Kidney capillary endothelial cell (primary cell): ENCODE measurements at places on chromosomes 3 and 15.

DNA sequence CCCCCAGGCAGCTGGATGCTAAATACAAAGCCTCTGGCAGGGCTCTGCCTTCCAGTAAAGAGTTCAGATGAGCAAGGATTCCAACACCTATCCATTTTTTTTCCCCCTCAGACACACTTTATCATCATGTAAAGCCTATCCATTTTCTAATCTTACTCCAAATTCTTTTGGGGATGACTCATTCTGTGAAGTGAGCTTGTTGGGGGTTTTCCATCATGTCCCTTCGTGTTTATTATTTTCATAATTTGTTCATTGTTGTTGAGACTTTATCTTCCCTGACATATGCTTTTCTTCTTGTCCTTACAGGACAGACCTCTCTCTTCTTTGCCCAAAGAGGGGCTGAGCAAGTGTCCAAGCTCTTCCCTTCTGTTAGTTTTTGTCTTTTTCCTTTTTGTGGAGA lies 34.7 kb upstream of the SH3BP5 start:
- no peak for DNase-seq

GRCh38 chr3:33732394-33732793 lies 14.3 kb upstream of the CLASP2 start:
- DNase-seq: no peak

DNA sequence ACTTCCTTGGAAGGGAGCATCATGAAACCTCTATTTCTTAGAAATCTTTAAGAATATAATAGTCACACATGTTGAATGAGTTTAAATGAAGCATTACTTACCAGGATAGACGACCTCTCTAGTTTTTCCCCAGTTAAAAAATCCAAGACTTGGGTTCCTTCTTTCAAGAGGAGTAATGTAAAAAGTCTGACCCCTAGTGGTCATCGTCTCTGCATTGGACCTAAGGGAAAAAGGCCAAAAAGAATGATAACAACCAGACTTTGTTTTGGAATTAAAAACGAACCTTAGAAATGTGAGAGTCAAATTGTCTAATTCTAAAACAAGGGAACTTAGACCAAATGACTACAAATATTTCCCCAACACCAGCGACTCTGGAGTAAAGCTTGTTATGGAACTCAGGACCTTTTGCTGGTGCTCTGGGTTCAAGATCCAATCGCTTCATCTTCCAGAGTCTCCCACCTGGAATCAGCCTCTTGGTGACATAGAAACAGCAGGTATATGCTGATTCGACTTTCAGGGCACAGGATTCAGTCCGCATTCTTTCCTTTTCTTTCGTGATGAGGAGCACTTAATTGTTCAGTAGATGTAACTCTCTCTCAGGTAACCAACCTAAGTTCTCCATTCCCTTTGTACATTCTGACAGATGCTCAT lies 214.8 kb upstream of the TPRG1 start:
- DNase-seq: no peak

DNA sequence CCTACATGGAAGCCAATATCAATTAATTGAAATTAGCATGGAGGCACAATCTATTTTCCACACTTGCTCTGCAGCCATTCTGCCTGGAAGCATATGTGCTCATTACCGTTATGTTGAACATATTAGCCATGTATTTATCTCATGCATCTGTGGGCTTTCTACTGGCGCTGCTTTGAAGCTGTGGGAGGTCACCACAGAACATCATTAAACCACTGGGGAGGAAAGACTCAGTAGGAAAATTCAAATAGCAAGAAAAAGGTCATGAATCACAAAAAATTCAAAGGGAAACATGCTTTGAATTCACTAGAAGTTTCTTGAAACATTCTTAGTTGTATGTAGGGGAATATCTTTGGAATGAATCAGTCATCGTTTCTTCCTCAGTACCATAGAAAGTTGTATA lies 652.5 kb downstream of the EDEM1 start:
- no peak for DNase-seq

- DNase-seq: no peak
These were observed 365.0 kb downstream of the ROBO2 start for GRCh38 chr3:77404871-77405270.

DNA sequence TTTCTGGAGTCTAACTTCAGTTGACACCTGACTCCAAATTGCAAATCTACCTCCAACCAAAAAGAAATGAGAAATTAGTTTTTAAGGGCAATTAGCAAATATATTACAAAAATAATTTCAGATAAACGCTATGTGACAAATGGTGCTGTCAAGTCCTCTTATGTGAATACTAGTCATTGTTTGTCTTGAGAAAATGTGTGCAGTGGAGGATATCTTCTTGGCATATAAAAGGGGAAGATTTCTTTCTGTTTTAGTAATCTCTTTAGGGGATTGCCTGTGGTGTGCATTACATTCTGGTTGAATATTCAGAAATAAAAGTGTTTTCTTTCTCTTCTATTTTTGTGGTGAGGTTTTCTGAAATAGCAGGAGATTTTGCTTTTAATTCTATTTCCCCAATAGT lies 3.0 kb upstream of the GCSAM start:
- DNase-seq: no peak

DNA sequence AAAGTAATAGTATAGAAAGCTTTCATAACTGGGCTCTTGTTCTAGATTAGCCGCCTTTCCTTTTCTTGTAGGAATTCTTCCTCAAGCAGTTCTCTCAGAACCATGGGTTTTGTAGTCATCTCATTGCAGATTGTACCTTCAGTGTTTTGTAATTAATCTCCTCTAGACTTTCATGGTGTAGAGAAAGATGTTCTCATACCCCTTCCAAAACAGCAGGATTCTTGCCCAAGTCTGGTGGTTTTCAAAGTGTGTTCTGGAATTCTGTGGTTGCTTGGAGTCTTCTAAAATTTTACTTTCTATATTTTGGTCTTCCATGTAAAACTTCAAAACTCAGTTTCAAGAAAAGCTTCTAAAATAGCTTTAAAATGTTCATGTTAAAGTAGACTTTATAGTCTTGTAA lies 293.8 kb downstream of the PTPRG start:
- no peak for DNase-seq

DNA sequence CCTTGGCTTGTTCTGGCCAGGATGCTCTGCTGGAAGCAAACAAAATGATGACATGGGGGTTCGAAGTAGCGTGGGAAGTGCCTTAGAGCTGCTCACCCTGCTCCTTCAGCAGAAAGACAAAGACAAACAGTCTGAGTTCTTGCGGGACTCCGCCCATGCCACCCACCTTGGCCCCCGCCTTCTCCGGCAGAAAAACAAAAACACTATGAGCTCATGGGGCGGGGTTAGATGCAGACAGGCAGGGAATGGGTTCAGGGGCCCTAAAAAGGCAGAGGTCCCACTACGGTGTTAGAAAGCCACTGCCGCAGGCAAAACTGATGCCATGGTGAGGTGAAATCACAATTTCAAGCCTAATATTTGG lies 9.7 kb upstream of the NCKIPSD start:
- DNase-seq: no peak

- peak; percentile 41 for DNase-seq
These were observed 41.8 kb downstream of the AQR start for GRCh38 chr15:34927726-34928125.

GRCh38 chr3:126826693-126827092 lies 122.7 kb downstream of the CHCHD6 start:
- no peak for DNase-seq
